ENCODE measurements at places on chromosomes 5 and 9.

DNA sequence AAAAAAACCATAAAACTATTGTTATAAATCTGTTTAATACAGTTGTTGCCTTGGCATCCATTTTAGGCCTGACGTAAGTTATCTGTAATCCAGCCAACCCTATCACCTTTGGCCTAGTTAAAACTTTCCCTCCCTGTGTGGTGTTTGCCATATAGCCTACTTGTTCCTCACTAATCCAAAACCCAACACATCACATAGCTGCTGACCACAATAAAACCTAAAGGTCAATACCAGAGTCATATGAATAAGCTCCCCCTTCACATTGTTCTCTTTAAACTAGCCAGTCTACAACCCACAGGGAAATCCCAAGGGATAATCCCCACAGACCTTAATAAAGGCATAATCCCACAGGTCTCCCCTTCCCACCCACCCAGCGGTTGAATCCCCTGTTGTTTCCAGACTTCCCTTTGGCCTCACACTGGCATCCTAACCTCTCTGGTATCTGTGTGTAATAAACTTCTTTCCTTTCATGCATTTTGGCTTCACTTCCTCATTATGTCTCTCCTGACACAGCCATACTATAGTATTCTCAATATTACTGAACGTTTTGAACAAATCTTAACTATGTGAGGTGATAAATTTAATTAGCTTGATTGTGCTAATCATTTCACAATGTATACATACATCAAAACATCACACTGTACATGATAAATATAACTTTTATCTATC is 50.8 kb downstream of the DTWD2 start:
- DNase-seq, result no peak

GRCh38 chr5:74839229-74839628 is 27.0 kb downstream of the FAM169A start:
- no peak for DNase-seq

GRCh38 chr5:179836225-179837019 is 15.7 kb downstream of the SQSTM1 start:
- peak; percentile 37 for DNase-seq

DNA sequence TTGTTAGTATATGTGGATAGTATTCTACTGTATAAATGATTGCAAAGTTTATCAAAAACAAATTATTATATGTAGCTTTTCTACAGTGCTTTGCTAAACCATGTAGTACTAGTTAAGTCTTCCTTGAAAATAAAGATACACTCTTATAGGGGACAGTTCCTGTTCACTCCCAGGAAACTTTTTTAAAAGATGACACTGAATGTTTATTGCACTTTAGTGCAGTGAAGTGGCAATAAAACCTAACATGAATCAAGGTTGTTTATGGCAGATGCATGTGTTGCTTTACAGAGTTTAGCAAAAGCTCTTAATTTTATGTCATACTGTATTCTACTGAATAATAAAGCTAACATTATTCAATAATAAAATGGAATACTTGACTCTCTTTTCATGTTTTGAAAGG is 51.7 kb downstream of the GABRA1 start:
- no peak for DNase-seq

GRCh38 chr5:57537811-57538210 is 55.2 kb upstream of the ACTBL2 start:
- DNase-seq, result no peak

GRCh38 chr5:139482050-139482889 is at the start of gene STING1:
Gene STING1 (minus strand): TSS chr5:139482758. CDS start chr5:139481704, 1,054 bp downstream.
- no peak for DNase-seq

GRCh38 chr9:89313842-89314241 is 2.8 kb downstream of the CKS2 start:
- no peak for DNase-seq

- DNase-seq, result no peak
These were observed 30.4 kb downstream of the AHRR start for GRCh38 chr5:351921-352245.

GRCh38 chr9:6575324-6576034 is 70.0 kb downstream of the GLDC start:
- no peak for DNase-seq

GRCh38 chr5:132566657-132567056 is 9.9 kb downstream of the RAD50 start:
- no peak for DNase-seq

- no peak for DNase-seq
These were observed 28.0 kb downstream of the ANP32B start for GRCh38 chr9:98011122-98011521.

DNA sequence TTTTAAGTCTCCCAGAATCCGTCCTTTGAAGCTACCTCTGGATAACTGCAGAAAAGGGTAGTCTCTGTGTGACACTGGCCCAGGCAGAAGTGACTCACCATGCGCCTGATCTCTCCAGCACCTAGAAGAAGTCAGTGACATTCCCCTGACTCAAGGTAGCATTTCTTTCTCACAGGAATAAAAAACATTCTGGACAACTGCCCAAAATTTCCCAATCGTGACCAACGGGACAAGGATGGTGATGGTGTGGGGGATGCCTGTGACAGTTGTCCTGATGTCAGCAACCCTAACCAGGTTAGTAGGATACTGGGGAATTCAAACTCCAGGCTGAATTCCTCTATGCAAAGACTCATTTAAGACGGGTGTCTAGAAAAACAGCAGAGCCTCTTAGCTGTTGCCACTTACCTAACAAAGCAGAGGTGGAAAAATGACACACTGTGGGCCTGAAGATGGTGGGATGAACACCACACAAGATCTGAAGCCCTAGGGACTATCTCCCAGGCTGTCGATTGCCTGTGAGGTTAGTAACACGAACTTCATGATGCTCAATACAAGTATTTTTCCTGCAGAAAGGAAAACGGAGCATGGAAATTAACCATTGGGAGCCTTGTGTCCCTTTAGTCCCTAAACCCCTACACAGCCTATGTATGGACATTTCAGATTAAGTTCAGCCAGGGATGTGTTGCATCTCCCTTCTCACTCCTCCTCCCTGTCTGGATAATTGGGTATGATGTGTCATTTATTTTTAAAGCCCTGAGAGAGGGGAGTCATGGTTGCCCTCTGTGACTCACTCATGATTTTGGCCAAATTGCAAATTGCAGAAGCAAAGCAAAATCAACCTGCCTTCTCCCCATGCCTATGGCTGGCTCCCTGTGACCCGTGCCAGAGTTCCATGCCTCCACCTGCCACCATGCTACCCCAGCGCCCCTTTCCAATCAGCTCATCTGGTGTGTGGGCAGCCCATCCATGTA is 37.2 kb downstream of the THBS4 start:
- DNase-seq, result no peak

DNA sequence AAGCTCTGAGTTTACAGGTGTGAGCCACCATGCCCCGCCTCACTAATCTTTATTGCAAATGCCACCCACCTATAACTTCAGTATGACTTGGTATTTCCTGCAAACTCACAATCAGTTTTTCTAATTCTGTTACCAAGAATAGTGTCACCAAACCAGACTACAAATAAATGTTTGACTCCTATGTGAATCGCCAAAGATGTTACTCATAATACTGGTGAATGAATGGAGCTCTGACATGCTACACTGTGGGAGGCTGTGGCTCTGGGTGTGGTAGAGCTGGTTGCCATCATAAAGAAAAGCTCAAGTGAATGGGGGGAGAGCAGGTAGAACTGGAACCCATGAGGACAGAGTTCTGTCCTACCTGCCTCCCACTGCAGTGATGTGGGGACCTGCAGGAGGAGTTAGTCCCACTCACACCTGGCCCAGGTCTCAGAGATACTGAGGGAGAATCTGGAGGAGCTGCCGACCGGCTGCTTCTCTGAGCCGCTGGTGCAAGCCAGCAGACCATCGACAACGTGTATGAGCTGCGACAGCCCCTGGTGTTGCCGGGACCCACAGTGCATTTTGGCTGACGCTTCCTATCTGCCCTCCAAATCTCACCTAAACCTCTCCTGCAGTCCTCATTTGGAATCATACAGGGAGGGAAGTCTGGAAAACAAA is 95.7 kb downstream of the ENTREP1 start:
- no peak for DNase-seq

DNA sequence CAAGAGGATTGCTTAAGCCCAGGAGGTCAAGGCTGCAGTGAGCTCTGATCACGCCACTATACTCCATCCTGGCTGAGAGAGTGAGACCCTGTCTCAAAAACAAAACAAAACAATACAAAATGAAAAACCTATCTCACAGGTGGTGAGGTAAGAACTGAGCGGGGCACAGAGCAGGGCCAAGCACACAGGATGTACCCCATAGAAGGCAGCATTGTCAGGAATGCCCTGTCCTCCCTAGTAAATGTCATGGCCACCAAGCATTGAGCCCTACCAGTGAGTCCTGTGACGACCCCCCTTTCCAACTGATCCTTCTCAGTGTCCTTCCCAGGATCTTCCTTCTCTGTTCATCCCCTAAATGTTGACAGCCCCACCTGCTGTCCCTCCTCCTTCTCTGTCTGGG is 44.6 kb upstream of the ALDH1B1 start:
- DNase-seq, result no peak

- DNase-seq, result no peak
These were observed 23.1 kb upstream of the QSOX2 start for GRCh38 chr9:136268735-136269134.

DNA sequence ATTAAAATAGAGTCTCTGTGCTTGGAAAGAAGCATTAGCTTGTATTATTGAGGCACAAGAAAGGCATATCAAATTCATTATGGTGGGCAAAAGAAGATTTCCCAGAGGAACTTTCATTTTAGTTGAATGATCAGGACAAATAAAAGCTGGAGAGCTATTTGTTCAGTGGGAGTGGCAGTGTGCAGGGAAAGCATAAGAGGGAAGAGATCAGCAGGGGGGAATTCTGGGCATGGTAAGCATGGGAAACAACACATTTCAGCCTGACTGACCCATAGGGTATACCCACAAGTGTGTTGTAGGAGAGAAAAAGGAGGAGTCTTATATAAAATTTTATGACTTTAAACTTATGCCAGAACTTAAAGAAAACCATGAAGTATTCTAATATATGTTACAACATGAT is 167.7 kb upstream of the RASA1 start:
- no peak for DNase-seq

GRCh38 chr9:127446713-127447415 is 4.3 kb downstream of the RPL12 start:
- no peak for DNase-seq

DNA sequence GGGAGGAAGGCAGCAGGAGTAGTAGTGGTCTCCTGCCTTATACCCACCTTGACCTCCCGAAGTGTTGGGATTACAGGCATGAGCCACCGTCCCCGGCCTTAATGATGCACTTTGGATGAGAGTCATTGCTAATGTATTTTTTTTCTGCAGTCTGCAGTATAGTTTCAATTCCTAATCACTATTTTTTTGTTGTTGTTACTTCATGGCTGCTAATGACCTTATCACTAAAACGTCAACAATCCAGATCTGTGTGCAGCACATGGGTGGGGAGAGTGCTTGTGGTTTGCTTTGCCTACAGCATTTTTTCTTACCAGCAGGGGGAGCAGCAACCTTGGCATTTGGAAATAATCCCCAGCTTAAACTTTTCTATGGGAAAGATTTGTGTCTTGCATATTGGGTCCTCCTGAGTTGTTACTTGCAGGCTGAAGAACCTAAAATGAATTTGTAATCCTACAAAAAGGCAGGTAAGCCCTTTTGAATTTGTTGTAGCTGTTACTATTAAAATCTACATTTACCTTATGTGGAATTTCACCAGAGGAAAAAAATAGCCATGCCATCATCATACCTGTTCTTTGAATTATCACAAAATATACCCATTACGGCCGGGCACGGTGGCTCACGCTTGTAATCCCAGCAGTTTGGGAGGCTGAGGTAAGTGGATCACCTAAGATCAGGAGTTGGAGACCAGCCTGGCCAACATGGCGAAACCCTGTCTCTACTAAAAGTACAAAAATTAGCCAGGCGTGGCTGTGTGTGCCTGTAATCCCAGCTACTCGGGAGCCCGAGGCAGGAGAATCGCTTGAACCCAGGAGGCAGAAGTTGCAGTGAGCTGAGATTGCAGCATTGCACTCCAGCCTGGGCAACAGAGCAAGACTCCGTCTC is 6.3 kb upstream of the MED7 start:
- peak; percentile 75 for DNase-seq

DNA sequence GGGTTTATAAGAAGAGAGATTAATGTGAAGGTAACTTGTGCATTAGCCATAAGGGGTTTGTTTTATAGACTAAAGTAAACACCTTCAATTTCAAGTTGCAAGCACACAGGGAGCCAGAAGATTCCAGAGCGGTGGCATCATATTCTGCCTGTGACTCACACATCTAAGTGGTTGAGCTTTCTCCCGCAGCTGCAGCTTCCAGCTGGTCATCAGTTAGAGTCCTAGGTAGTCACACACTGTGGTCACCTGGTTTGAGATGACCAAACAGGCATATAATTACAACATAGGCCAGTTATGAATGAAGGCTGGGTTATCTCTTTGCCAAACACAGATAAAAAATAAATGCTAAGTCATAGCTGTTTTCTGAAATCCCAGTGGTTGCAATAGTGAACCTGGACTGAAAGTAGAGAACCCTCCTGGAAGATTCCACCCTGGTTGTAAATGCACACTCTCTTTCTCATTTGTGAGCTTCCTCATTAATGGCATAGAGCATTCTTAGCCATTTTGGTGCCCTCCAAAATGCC is 171.3 kb downstream of the GDNF start:
- DNase-seq, result no peak

GRCh38 chr9:5500441-5501235 is 9.7 kb upstream of the PDCD1LG2 start:
- no peak for DNase-seq

DNA sequence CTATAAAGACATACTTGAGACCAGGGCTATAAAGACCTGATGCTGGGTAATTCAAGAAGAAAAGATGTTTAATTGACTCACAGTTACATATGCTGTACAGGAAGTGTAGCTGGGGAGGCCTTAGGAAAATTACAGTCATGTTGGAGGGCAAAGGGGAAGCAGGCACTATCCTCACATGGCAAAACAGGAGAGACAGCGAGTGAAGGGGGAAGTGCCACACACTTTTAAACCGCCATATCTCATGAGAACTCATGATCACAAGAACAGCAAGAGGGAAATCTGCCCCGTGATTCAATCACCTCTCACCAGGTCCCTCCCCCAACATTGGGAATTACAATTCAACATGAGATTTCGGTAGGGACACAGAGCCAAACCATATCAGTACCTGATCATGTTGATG is 89.9 kb upstream of the ADAMTSL1 start:
- DNase-seq, result no peak

GRCh38 chr5:62149879-62150278 is 156.1 kb upstream of the KIF2A start:
- no peak for DNase-seq

GRCh38 chr5:149282027-149282965 is 10.6 kb downstream of the AFAP1L1 start:
- no peak for DNase-seq

- no peak for DNase-seq
These were observed 22.4 kb downstream of the NRG2 start for GRCh38 chr5:140020601-140021177.

DNA sequence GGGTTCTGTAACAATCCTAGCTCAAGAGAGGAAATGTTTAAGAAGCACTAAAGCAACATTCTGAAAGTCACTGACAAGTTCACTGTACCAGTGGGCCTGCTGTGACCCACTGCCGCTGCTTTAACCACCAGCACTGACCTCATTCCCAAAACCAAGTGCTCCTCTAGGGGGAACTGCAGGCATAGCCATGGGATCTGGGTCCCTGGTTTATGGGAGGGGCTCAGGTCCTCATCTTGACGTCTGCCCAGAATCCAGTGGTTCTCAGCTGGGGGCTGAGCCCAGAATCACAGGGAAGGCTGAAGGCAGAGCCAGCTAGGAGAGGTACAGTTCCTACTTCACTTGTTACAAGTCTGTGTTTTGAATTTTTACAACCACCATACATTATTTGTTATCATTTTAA is 36.1 kb upstream of the SLC2A8 start:
- DNase-seq, result no peak

GRCh38 chr9:133257465-133257956 is 17.5 kb downstream of the ABO start:
- no peak for DNase-seq

GRCh38 chr5:127316011-127316410 is 25.4 kb downstream of the MEGF10 start:
- no peak for DNase-seq
